ENCODE measurements at places on chromosomes 2 and 18. TPM values are rescaled to one million over a fixed set of nuclear protein-coding genes. Genes with fewer than 3 reads are reported as not detected.

Gene KRTCAP3
- not detected for total RNA-seq

Gene SKOR2
- total RNA-seq = not detected

Gene RIT2
- 30.0 TPM for total RNA-seq

Gene TMEM169
- total RNA-seq = 19.1 TPM

Gene B3GNT7
- total RNA-seq = 1.3 TPM

Gene NR4A2
- 12.2 TPM for total RNA-seq

Gene TMEFF2
- total RNA-seq = 36.0 TPM

Gene HOXD13
- not detected for total RNA-seq

Gene ANKRD30B
- total RNA-seq = 2.2 TPM

Gene MGAT4A
- 36.0 TPM for total RNA-seq

Gene DOK6
- 94.5 TPM for total RNA-seq

Gene PAIP2B
- total RNA-seq = 14.1 TPM

Gene ONECUT2
- 2.5 TPM for total RNA-seq

Gene COPS7B
- total RNA-seq = 48.5 TPM

Gene NYAP2
- total RNA-seq = 21.9 TPM
